ENCODE measurements at places on chromosomes 4 and X. TPM values are rescaled to one million over a fixed set of nuclear protein-coding genes. Genes with fewer than 3 reads are reported as not detected.
A peak's percentile ranks its signal among the peaks of the same experiment; 100 is the strongest.

- H3K27me3 ChIP-seq = no peaks in the 10 kb centered on the region
- peak overlapping the region; percentile 76 for H3K27ac ChIP-seq
- H3K4me1 ChIP-seq = peaks cover 17% of the 10 kb centered on the region
- H3K36me3 ChIP-seq = no peaks in the 10 kb centered on the region
Observed at GRCh38 chr4:38154681-38155588, 194.7 kb downstream of the PTTG2 start.

GRCh38 chrX:103157496-103158316, 57.2 kb upstream of the BEX4 start:
- H3K27ac ChIP-seq = no peak overlapping the region
- no peaks in the 10 kb centered on the region for H3K27me3 ChIP-seq
- no peak overlapping the region for H3K4me3 ChIP-seq
- no peaks in the 10 kb centered on the region for H3K36me3 ChIP-seq
- DNase-seq = no peak

DNA sequence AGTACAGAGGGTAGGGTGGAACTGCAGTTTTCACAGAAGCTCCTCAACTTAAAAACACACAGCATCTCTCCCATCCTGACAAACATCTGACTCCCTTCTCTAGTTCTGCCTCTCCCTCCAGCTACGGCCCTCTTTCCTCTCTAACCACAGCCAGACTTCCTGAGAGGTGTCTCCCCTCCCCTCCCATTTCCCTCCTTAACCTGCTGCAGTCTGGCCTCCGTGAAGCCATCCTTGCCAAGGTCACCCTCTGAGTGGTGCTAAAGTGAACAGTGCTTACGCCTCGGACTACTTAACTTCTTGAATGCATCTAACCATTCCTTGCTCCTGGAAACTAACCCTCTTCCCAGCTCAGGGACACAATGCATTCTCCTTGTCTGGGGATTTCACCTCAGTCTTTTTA, 53.3 kb downstream of the RTL5 start:
- no peaks in the 10 kb centered on the region for H3K27me3 ChIP-seq
- no peak for DNase-seq
- H3K36me3 ChIP-seq = no peaks in the 10 kb centered on the region
- no peak overlapping the region for H3K27ac ChIP-seq

The ADGRA3 gene
- 21.1 TPM for total RNA-seq

- H3K4me1 ChIP-seq = no peaks in the 10 kb centered on the region
- DNase-seq = no peak
- no peak overlapping the region for H3K4me3 ChIP-seq
- H3K36me3 ChIP-seq = no peaks in the 10 kb centered on the region
- no peak overlapping the region for H3K27ac ChIP-seq
Observed at GRCh38 chr4:87500092-87500462, 29.1 kb downstream of the SPARCL1 start.

DNA sequence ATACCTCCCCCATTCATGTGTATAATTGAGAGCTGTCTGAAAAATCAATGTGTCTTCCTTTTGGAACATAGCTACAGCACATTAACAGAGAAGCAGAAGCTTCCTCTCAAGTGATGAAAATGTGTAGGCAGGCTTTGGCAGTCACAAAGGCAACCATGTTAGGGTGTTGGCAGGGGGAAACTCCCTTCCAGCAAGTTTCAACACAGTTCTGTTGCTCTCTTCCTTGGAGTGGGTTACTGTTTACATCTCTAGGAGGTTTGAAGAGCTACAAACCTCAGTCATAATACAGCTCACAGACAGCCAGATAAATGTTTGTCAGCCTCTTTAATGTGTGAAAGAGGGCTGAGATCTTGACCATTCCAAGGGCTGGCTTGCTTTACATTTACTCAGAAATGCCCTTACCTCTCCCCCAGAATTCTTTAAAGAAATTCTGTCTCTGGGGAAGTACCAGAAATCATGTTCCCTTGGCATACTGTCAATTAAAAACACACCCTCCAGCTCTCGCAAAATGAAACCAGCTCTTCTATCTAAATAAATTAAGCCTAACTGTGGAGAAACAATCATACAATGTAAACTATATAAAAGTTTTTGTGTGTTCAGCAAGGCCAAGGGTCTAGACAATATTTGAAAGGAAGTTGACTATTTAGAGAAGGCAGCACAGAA, 18.9 kb downstream of the ZBTB33 start:
- H3K27ac ChIP-seq = no peak overlapping the region
- no peaks in the 10 kb centered on the region for H3K36me3 ChIP-seq
- H3K27me3 ChIP-seq = no peaks in the 10 kb centered on the region
- peaks cover 10% of the 10 kb centered on the region for H3K4me1 ChIP-seq

DNA sequence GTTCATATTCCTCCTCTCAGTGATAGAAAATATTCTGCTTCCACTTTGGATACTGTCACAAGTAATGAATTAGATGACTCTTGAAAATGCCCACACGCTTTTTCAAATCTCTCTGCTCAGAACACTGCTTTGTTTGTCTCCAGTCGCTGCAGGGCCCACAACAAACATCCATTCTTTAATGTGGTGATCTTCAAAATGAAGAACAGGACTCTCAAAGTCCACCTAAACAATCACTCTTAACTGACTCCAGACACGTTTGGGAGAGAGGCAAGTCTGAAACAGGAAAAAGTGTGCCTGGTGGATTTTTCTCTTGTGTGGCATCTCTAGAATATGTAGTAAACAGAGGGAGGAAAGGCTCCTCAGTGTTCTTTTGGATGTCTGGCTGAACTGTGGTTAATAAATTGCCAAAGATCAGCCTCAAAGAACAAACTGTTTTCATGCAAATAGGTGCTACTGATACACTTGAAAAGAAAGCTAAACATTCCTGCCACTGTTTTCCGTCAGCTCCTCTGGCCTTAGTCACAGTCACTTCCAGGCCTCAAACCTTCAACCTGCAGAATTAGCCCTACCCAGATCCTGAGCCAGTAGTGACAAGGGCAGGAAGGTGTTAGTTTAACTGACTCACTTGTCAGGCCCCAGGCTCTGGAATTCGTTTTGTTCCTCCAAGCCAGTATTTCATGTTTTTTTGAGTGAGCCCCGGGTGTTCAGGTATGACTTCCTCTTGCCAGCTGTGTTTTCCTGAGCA, 259.6 kb upstream of the GPC4 start:
- no peaks in the 10 kb centered on the region for H3K36me3 ChIP-seq
- peaks cover 6% of the 10 kb centered on the region for H3K4me1 ChIP-seq
- no peaks in the 10 kb centered on the region for H3K27me3 ChIP-seq
- peak; percentile 59 for DNase-seq
- no peak overlapping the region for H3K4me3 ChIP-seq

The HCCS gene
- 2.1 TPM for total RNA-seq

The PPEF2 gene
- total RNA-seq = not detected

DNA sequence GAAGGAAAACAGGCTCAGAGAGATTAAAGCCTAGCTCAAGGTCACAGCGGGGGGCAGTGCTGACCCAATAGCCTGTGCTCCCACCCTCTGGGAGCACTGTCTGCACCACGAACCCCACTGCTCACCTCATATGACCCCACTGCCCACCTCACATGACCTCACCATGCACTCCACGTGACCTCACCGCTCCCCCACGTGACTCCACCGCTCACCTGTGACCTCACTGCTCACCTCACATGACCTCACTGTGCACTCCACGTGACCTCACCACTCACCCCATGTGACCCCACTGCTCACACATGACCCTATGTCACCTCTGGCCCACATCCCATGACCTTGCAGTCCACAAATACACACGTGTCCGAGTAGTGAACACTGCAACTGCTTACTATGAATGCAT, 55.4 kb downstream of the ACOX3 start:
- no peak overlapping the region for H3K27ac ChIP-seq
- peaks cover 70% of the 10 kb centered on the region for H3K36me3 ChIP-seq
- peaks cover 15% of the 10 kb centered on the region for H3K4me1 ChIP-seq
- no peak for DNase-seq

GRCh38 chr4:118077767-118078105, 43.5 kb downstream of the NDST3 start:
- H3K36me3 ChIP-seq = no peaks in the 10 kb centered on the region
- no peaks in the 10 kb centered on the region for H3K4me1 ChIP-seq
- no peak overlapping the region for H3K27ac ChIP-seq
- no peak overlapping the region for H3K4me3 ChIP-seq
- H3K27me3 ChIP-seq = no peaks in the 10 kb centered on the region

DNA sequence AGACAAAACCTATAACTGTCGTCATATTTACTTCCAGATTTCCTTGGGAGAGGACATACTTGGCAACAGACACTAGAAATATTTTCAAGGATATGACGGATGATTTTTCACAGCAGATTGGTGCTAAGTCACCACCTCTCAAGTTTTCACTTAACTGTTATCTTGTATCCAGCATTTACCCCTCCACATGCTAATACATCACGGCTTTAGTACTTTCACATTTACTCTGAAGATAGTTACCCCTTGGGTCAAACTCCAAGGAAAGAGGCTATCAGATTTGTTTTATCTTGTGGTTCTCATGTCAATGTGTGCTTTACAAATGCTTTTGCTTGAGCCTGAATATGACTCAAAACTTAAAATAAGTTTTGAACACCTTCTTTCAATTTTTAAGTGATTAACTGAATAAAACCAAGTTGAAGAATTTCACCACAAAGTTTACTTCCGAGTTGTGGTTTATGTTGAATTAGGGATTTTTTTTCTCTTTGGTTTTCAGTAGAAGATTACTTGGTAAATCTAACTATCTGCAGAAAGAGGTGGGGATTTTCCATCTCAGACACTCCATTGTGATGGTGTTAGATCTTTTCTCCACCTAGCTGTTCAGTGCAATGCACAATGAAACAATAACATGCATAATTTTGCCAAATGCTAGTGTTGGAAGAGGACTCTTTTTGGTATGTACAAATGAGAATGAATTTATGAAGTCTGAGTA, 75.4 kb upstream of the FAT1 start:
- H3K36me3 ChIP-seq = no peaks in the 10 kb centered on the region
- no peaks in the 10 kb centered on the region for H3K4me1 ChIP-seq
- H3K4me3 ChIP-seq = no peak overlapping the region
- no peaks in the 10 kb centered on the region for H3K27me3 ChIP-seq

DNA sequence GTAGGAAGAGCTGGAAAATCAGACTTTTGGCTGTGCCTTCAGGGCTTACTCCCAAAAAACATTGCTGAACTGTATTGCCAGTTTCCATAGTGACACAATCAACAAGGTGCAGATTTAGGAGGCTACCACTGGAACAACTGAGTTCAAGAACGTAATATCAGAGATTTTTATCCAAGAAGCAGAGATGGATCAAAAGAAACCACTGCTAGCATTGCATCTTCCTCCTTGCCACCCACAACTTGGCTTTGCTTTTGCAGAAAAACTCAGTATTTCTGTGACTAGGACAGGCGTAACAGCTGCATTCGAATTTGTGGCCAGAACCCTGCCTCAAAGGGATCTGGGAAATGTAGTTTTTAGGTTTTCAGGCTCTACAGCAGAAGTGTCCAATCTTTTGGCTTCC, 27.8 kb upstream of the WDFY3 start:
- H3K27ac ChIP-seq = no peak overlapping the region
- no peaks in the 10 kb centered on the region for H3K4me1 ChIP-seq
- H3K36me3 ChIP-seq = no peaks in the 10 kb centered on the region
- no peak for DNase-seq
- no peaks in the 10 kb centered on the region for H3K27me3 ChIP-seq

The PKD2 gene
- 19.5 TPM for total RNA-seq

DNA sequence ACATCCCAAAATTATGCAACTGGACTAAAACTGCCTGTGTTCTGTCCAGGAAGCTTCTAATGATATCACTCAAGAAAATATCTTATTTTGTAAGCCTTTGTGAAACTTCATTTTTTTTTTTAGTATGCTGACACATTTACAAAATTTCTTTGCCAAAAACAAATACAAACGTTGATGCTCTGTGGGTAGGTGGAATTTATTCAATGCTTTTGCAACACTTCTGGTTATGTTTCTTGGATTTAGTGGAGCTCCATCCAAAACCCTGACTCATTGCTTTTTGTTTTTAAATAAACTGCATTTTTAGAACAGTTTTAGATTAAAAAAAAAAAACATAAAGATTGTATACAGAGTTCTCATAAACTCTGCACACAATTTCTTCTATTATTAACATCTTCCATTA, 250.9 kb upstream of the MAOA start:
- H3K27me3 ChIP-seq = no peaks in the 10 kb centered on the region
- no peak overlapping the region for H3K27ac ChIP-seq
- DNase-seq = no peak
- no peak overlapping the region for H3K4me3 ChIP-seq
- no peaks in the 10 kb centered on the region for H3K36me3 ChIP-seq

DNA sequence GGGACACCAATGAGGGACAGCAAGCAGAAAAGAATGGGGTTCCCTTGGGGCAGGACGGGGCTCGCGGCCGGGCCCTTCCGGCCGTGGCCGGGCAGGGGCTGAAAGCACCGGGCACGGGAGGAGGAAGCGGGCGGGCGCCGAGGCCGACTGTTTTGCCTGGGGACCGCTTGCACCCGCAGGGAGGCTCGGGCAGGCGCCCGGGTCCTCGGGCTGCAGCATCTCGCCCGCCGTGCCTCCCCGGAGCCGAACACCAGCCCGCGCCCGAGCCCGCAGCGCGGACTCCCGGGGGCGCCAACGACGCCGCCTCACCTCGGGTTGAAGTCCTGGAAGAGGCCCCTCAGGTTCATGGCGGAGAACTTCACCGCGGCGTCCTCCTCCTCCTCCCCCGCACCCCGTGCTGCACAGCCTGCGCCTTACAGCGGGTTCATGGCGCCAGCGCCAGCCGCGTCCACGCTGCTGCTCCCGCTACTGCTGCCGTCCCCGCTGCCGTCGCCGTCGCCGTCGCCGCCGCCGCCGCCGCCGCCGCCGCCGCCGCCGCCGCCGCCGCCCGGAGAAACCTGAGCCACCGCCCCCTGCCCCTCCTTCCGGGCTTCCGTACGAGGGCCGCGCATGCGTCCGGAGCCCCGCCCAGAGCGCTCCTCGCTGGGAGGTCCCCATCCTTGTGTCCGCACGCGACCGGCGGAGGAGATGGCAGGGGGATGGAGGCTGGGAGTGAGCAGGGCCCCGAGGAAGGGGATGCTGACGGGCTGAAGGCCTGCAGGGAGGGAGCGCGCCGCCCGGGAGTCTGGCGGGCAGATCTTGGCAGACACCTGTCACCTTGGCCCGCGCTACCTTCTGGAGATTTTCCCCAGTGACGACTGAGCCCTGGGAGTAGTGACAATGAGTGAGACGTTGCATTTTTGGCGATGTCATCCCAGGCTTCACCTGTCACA, at the start of gene TMEM185A:
Gene TMEM185A, minus strand, starts transcription at position 559 of the 932 bp plus-strand sequence. Its CDS starts 212 bp downstream, at position 347.
- H3K36me3 ChIP-seq = no peaks in the 10 kb centered on the region
- H3K27me3 ChIP-seq = no peaks in the 10 kb centered on the region
- H3K4me1 ChIP-seq = peaks cover 11% of the 10 kb centered on the region
- peak; percentile 66 for DNase-seq

The MAGEB10 gene
- total RNA-seq = not detected

GRCh38 chr4:42671431-42672194, 14.7 kb upstream of the ATP8A1 start:
- H3K4me3 ChIP-seq = no peak overlapping the region
- H3K36me3 ChIP-seq = no peaks in the 10 kb centered on the region
- DNase-seq = no peak
- H3K4me1 ChIP-seq = peaks cover 8% of the 10 kb centered on the region
- peak overlapping the region; percentile 63 for H3K27ac ChIP-seq
- H3K27me3 ChIP-seq = no peaks in the 10 kb centered on the region

Data from upper lobe of left lung (tissue), 6 donors.